ENCODE measurements at places on chromosomes 5 and 9.

DNA sequence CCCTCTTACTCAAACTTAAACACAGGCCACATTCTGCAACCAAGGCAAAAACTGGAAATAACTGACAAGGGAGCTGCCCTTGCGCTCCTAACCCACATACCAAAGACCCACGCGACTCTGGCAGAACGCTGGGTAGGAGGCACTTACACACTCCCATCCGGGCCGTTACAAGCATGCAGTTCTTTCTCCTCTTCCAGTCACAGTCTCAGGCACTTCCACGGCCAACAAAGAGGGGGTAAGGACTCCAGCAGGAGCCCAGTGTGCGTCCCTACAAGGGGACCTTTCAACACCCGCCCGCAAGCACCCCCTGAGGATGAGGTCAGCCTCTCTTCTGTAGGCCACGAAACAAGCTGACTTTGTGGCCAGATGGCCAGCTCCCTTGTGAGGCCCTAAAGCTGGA is 57.4 kb downstream of the SERINC5 start:
- peaks cover 9% of the 10 kb centered on the region for H3K36me3 ChIP-seq
- H3K27me3 ChIP-seq = no peaks in the 10 kb centered on the region
- no peak for DNase-seq
- H3K4me3 ChIP-seq = no peak overlapping the region

DNA sequence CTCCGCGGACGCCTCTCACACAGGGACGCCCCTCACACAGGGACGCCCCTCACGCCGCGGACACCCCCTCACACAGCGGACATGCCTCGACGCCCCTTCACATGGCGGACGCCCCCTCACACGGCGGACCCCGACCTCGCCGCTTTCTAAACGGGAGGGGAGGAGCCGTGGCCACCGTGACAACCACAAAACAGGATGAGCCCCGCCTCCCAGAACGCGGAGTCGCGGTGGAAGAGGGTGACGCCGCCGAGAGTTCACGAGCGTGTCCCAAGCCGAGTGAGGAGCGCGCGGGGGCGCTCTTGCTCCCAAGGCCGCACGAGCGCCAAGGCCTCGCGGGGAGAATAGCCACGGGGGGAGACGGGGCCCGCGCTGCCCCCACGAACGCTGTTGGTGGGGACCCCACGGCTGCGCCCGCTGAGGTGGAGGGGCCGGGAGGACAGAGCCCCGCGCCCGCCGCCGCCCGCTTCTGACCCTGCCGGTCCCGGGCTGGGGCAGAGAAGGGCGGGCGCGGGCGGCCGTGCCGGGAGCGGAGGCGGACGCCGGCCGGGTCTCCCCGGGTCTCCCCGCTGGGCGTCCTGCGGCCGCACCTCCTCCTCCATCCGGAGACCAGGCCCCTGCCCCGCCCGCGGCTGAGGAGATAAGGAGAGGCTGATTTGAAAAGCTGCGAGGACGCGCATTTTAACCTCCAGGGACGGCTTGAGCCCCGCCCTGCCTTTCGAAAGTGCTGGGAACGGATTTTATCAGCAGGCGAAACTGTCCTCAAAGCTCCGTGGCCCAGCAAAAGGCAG is 3.9 kb upstream of the NKD2 start:
- DNase-seq = no peak
- H3K4me1 ChIP-seq = peaks cover 3% of the 10 kb centered on the region
- no peaks in the 10 kb centered on the region for H3K36me3 ChIP-seq
- H3K27ac ChIP-seq = no peak overlapping the region
- H3K4me3 ChIP-seq = peak overlapping the region; percentile 44

GRCh38 chr9:96483733-96484390 is 33.9 kb downstream of the HABP4 start:
- no peaks in the 10 kb centered on the region for H3K27me3 ChIP-seq
- no peak overlapping the region for H3K4me3 ChIP-seq
- no peak overlapping the region for H3K27ac ChIP-seq
- H3K36me3 ChIP-seq = peaks cover 11% of the 10 kb centered on the region
- no peaks in the 10 kb centered on the region for H3K4me1 ChIP-seq
- DNase-seq = no peak

DNA sequence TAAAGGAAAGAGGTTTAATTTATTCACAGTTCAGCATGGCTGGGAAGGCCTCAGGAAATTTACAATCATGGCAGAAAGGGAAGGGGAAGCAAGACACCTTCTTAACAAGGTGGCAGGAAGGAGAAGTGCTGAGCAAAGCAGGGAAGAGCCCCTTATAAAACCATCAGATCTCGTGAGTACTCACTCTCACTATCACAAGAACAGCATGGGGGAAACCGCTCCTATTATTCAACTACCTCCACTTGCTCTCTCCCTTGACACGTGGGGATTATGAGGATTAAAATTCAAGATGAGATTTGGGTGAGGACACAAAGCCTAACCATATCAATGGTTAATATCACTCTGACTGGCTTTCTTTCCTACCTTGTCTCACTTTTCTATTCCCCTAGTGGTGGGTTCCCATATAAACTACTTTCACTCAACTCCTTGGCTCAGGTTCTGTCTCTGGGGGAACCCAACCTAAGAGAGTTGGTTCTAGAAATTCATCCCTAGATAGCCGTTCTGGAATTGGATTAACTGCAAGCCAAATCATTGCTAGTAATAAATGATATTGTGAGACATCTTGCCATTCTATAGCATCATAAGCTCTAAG is 749.8 kb upstream of the GRAMD2B start:
- H3K27ac ChIP-seq = no peak overlapping the region
- H3K36me3 ChIP-seq = no peaks in the 10 kb centered on the region
- no peak overlapping the region for H3K4me3 ChIP-seq
- H3K27me3 ChIP-seq = no peaks in the 10 kb centered on the region
- DNase-seq = no peak
- H3K4me1 ChIP-seq = no peaks in the 10 kb centered on the region

DNA sequence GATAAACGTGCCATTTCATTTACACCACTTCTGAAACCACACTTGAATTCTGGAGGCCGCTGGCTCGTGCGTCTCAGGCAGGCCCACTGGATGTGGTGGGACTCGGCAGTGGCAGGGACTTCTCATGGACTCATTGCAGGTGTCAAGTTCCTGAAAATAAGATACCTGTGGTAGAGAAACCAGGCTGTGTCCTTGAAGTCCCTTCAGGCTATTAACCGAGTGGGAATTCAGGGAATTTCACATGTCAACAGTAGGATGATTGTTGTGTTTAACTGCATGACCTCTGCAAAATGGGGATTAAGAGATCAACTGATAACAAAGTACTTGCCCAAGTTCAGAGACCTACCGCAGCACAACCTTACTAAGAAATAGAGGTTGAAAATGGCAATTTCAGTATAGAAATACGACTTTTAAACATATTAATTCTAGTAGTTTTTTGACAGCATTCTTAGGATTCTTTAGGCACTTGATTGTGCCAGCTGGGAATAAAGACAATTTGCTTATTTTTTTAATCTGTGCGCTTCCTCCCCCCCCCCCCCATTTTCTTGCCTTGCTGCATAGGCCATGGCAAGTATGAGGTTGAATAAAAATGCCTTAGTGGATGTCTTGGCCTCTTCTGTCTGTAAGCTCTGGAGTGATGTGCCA is 26.8 kb downstream of the TRIP13 start:
- H3K27me3 ChIP-seq = no peaks in the 10 kb centered on the region
- no peak overlapping the region for H3K4me3 ChIP-seq
- no peak for DNase-seq
- no peaks in the 10 kb centered on the region for H3K4me1 ChIP-seq

GRCh38 chr5:151733358-151734063 is 24.9 kb downstream of the ATOX1 start:
- H3K4me3 ChIP-seq = no peak overlapping the region
- H3K27ac ChIP-seq = no peak overlapping the region
- no peaks in the 10 kb centered on the region for H3K27me3 ChIP-seq

DNA sequence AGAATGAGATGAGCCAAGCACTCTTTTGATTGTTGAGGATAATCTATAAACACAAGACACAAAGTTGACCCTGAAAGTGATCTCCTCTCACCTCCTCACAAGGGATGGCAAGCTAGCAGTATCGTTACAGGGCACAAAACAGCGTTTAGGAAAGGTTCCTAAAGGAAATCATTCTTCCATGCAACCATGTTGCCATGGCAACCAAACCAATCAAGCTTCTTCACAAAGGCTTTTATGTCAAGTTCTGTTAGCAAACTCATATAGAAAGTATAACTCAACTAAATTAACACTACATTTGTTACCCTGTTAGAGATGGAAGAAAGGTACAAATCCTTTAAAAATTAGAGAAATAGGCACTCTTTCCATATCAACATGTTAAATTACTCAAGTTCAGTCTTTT is 1016.8 kb upstream of the DMAC1 start:
- no peak overlapping the region for H3K4me3 ChIP-seq
- no peaks in the 10 kb centered on the region for H3K27me3 ChIP-seq
- DNase-seq = peak; percentile 31
- H3K4me1 ChIP-seq = no peaks in the 10 kb centered on the region
- no peaks in the 10 kb centered on the region for H3K36me3 ChIP-seq
